A549 treated with ZK216348 at 1 μM for 4 hours (cell line): ENCODE measurements at places on chromosomes 13 and 19. TPM values are rescaled to one million over a fixed set of nuclear protein-coding genes. Genes with fewer than 3 reads are reported as not detected.

ZNF253 gene
- not detected in 5 replicates for total RNA-seq

JSRP1 gene
- total RNA-seq, result 0.49 to 1.8 TPM (median 0.87 TPM) in 4 of 5 replicates, not detected in the other

U2AF1L4 gene
- 23.9 to 34.9 TPM (median 27.6 TPM) in 5 replicates for total RNA-seq

MTUS2 gene
- total RNA-seq, result 0.04 to 0.05 TPM in 2 of 5 replicates, not detected in the others

ZNF99 gene
- not detected in 5 replicates for total RNA-seq

IGFL1 gene
- 1.3 to 3.8 TPM (median 2.4 TPM) in 5 replicates for total RNA-seq

LMTK3 gene
- 2.2 to 6.0 TPM (median 5.9 TPM) in 5 replicates for total RNA-seq

CYP4F2 gene
- total RNA-seq, result 0.10 TPM in 1 of 5 replicates, not detected in the others

S1PR5 gene
- 1.3 to 2.7 TPM (median 2.2 TPM) in 5 replicates for total RNA-seq

GAPDHS gene
- total RNA-seq, result not detected in 5 replicates

NFKBIB gene
- 49.2 to 111 TPM (median 99.2 TPM) in 5 replicates for total RNA-seq

MEIOSIN gene
- 0.08 TPM in 1 of 5 replicates, not detected in the others for total RNA-seq

ACTMAP gene
- total RNA-seq, result 13.2 to 20.0 TPM (median 18.7 TPM) in 5 replicates

PDX1 gene
- 0.05 to 0.09 TPM in 2 of 5 replicates, not detected in the others for total RNA-seq

SKA3 gene
- 12.4 to 16.8 TPM (median 13.4 TPM) in 5 replicates for total RNA-seq

ASF1B gene
- total RNA-seq, result 24.7 to 33.8 TPM (median 33.5 TPM) in 5 replicates

LAIR1 gene
- total RNA-seq, result not detected in 5 replicates

MISP gene
- 57.6 to 105 TPM (median 93.9 TPM) in 5 replicates for total RNA-seq

GPR12 gene
- not detected in 5 replicates for total RNA-seq

PTGIR gene
- total RNA-seq, result 0.19 TPM in 1 of 5 replicates, not detected in the others
